ENCODE measurements at places on chromosomes 7 and 10. TPM values are rescaled to one million over a fixed set of nuclear protein-coding genes. Genes with fewer than 3 reads are reported as not detected.
A peak's percentile ranks its signal among the peaks of the same experiment; 100 is the strongest.

MINPP1 gene
- total RNA-seq, result 26.5 TPM

GRCh38 chr10:61987537-61987936 lies 86.0 kb downstream of the ARID5B start:
- DNase-seq, result no peak

SFTPD gene
- not detected for total RNA-seq

DNA sequence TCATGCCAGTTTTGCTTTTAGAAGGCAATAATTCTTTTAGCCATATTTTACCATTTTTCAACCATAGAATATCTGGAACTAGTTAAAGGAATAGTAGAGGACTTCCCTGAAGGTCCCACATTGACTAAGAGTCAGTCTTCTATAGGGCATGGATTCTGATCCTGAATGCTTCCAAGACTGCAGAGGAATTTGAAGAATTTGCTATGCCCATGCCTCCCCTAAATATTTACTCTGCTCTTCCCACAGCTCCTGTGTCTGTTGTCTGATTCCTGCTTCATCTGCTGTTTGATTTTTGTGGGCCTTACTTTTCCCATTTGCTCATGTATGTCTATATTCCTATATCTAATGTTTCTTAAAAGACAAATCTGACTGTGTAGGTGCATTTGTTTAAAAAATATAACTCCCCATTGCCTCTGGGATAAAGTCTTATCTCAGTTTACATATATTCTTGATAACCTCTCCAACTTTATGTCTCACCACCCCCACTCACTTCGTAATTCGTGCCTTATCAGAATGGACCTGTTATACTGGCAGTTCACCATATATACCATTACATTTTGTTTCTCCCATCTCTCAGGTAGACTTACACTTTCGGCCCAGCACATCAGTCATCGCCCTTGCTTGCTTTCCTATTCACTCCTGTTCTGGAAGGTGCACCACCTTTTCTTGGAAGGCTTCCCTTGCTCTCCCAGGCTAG lies 33.9 kb downstream of the LRRC4 start:
- DNase-seq, result no peak

DNA sequence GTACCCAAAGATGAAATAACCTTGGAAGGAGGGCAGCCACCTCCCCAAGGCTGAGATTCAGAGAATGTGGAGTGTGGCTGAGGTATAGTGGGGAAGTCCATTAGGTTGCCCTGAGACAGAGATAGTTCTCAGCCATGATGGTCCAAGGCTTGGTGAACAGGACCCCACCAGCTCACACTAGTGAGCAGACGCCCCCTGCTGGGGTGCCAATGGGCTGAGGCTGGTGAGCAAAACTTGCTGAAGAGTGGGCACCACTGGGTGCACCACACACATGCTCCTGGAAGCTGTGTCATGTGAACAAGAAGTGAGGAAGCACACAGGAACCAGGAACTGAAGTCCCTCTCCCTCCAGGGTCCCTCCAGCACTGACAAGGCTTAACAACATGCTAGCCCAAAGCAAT lies 8.9 kb downstream of the FBXL13 start:
- DNase-seq, result peak; percentile 61

- DNase-seq, result peak; percentile 52
These were observed 101.4 kb downstream of the SEMA3E start for GRCh38 chr7:83547526-83547925.

PDZD7 gene
- 0.80 TPM for total RNA-seq

Data from HT1080 (cell line).